ENCODE measurements at places on chromosomes 5 and 9.

DNA sequence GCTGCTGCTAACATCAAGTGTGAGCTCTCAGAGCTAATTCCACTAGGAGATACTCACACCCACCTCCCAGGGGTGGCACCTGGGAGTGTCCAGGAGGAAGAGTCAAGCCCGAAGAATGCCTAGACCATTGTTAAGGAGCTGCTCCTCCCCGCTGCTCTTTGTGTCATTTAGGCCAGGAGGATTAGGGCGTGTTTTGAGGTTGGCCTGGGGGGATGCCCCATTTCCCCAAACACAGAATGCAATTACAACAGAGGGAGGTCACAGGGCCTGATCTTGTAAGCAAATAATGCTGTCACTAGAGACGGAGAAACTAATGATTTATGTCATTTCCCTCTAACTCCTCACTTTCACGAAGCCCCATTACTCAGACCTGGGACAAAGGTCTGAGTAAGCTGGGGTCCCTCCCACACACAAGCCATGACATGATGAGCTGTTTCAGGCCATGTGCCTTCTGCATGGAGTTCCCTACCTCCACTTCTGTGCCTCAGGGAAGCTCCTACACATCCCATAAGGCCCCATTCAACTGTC, 312.5 kb downstream of the ACTL7B start:
- DNase-seq, result no peak

- DNase-seq, result no peak
Observed at GRCh38 chr5:126525630-126526245, 69.3 kb downstream of the ALDH7A1 start.

DNA sequence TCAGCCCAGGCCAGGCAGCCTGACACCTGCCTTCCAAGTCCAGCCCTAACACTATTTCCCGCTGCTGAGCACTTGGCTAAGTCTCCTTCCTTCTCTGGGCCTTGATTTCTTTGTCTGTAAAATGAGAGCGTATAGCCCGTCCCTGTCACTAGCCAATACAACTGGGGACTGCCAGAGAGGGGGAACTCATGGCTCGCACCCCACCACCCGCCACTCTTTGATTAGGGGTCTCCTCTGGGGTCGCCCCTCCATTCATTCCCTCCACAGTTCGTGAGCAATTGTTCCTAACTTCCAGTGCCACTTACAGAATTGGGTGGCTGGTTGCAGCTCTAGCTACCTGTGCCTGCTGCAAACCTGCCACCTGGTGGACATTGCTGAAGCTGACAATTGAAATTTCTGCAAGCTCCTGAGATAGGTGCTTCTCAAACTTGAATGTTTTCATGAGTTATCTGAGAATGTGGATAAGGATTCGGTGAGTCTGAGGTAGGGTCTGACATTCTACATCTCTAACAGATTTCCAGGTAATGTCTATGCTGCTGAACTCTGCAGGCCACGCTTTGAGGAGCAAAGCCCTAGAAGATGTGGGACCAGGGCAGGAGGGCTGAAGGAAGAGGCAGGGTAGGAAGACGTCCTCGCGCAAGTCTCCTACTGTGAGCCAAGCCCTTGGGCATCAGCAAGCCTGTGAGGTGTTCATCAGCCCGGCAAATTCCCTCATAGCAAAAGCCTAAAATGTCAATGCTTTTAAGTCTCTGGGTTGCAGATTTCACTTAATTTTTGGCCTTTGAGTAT, 13.3 kb upstream of the RECK start:
- DNase-seq, result peak; percentile 65

DNA sequence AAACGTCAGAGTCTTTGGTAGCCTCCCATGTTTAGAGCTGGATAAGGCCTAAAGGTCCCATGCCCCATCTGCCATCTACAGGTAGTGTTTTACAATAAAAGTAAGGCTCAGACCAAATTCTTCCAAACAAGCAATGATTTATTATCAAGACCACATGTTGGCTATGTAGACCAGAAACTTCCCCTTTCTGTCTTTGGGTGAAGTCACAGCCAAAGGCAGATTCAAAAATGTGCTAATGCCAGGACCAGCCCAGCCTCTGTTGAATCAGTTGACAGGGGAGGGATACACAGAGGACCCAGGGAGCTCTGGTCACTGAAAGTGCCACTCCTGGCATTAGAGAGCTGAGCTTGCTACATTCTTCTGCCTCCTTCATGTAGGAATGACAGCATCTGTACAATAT, 360.8 kb downstream of the NTRK2 start:
- no peak for DNase-seq

DNA sequence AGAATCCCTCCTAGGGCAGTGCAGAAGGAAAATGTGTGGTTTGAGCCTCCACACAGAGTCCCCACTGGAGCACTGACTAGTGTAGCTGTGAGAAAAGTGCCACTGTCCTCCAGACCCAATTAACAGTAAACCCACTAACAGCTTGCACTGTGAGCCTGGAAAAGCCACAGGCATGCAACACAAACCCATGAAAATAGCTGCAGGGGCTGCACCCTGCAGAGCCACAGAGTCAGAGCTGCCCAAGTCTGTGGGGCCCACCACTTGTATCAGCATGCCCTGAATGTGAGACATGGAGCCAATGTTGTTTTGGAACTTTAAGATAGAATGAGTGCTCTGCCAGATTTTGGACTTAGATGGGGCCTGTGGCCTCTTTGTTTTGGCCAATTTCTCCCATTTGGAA, 119.8 kb upstream of the CDH9 start:
- DNase-seq, result no peak

- no peak for DNase-seq
Observed at GRCh38 chr5:174796711-174797192, 72.4 kb downstream of the MSX2 start.

DNA sequence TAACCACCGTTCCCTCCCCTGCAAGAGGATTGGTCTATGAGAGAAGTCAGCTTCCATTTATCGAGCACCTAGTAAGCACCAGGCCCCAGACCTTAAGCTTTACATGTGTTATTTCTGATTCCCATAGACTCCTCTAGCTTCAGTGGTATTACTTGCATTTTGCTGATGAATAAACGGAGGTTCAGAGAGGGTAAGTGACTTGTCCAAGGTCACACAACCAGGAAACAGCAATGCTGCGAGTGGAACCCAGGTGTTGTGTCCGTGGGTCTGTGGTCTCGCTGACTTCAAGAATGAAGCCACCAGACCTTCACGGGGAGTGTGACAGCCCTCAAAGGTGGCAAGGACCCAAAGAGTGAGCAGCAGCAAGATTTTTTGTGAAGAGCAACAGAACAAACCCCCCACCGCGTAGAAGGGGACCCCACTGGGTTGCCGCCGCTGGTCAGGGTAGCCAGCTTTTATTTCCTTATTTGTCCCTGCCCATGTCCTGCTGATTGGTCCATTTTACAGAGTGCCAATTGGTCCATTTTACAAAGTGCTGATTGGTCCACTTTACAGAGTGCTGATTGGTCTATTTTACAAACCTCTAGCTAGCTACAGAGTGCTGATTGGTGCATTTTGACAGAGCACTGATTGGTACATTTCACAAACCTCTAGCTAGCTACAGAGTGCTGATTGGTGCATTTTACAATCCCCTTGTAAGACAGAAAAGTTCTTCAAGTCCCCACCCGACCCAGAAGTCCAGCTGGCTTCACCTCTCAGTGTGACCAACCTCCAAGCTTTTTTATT, 29.1 kb upstream of the KCNIP1 start:
- no peak for DNase-seq

DNA sequence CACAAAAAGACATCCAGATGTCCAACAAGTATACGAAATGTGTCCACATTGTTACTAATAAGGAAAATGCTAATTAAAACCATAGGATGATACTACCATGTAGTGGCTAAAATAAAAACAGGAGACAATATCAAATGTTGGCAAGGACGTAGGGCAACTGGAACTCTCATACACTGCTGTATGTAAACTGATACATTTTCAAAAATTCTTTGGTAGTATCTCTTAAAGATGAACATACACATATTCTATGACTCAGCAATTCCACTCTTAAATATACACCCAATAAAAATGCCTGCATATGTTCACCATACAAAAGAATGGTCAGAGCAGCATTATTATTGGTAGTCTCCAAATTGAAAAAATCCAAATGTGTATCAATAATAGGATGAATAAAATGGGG, 2.9 kb upstream of the CCDC180 start:
- DNase-seq, result no peak

Data from stimulated activated naive CD8-positive, alpha-beta T cell treated with anti-CD3 and anti-CD28 coated beads, Interleukin-15, Interleukin-2, amounts not matched to agents 100 U/mL and 50 U/mL, for 24 hours (primary cell).